Activated CD4-positive, alpha-beta T cell treated with anti-CD3 and anti-CD28 coated beads for 48 hours (primary cell): ENCODE measurements at places on chromosomes 1 and 21.
A peak's percentile ranks its signal among the peaks of the same experiment; 100 is the strongest.

GRCh38 chr1:156546267-156546666, 26.1 kb downstream of the IQGAP3 start:
- DNase-seq: no peak

DNA sequence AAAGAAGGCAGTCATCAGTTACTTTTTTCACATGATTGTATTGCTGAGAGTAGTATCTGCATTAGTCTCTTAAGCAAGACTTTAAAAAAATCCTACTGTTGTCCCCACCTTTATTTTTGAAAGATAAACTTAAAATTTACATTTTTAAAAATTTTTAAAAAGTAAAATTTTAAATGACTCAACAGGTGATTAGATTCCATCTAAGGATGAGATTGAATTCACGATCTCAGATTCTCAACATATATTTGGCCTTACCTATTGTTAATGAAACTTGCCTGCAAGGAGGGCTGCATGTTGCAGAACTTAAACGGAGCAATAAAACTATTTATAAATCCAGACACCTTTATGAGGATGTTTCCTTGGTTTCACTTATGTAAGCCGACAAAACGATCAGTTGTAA, 75.2 kb downstream of the OLFML2B start:
- DNase-seq: no peak

- DNase-seq: no peak
Measured at GRCh38 chr21:18588001-18588662, 184.5 kb upstream of the TMPRSS15 start.

DNA sequence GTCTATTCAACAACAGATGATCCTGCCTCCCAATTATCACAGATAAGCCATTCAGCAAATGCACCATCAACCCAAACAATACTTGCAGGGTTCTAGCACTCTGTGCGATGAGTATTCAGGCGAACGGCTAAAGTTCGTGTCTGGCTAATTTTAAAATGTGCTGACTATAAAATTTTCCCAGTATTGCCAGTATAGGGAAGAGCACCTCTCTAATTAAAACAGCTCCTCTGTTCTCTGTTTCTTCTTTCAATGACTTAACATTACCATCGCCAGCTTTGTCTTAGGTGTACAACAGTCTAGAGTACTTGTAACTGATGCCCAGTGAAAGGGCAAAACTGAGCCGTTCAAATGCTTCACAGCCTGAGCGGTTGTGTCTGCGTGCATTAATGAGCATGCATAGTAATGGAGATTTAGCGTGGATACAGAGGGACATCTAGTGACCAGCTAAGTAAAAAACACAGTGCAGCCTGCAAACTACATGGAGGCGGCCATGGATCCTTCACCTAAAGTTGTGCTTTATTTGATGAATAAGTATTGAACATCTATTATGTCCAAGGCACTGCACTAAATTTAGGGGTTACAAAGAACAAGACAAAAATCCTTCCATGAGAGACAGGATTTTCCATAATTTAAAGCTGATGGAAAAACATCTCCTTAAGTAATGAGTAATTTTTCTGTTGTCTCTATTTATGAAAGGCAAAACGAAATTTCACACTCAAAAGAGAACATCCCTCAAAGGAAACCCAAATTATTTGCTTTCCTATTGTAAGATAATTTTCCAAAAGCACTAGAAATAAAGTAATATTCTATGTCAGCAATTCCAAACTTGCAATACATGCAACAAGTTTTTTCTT, 120.0 kb downstream of the SETD4 start:
- DNase-seq: peak; percentile 6

DNA sequence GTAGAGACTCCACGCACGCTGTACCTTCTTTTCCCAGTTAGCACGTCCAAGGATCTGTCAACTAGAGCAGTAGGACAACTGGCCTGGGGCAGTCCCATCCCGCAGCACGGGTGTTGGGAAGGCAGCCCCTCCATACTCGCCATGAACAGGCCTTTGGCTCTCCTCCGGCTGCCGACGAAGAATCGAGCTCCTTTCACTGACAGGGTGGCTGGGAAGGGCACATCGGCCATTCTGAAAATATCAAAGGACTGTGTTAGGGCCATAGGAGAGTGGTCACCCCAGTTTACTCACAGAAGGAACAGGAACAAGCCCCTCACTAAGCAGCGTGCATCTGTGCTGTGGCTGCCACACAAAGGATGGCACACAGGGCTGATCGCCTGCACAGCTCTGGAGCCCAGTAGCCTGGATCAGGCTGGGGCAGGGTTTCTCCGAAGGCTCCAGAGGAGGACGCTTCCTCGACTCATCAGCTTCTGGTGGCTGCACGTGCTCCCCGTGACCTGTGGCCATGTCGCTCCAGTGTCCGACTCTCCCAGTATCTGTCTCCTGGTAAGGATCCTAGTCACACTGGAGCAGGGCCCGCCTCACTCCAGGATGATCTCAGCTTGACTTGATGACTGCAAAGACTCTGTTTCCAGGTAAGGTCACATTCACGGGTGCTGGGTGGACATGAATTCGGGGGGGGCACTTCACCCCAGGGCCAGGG, 8.9 kb downstream of the KRTAP10-1 start:
- no peak for DNase-seq

- DNase-seq: no peak
Measured at GRCh38 chr1:209875515-209875914, 47.7 kb downstream of the UTP25 start.

GRCh38 chr1:196433000-196433399, 175.2 kb downstream of the KCNT2 start:
- DNase-seq: no peak

GRCh38 chr1:14741082-14741481, 142.6 kb downstream of the KAZN start:
- DNase-seq: no peak

- no peak for DNase-seq
Measured at GRCh38 chr1:32032275-32032615, 18.6 kb downstream of the KHDRBS1 start.

- peak; percentile 45 for DNase-seq
Measured at GRCh38 chr1:221740993-221741702, 741 bp downstream of the DUSP10 start.

GRCh38 chr1:147717051-147717705, 43.2 kb downstream of the GJA5 start:
- no peak for DNase-seq

- no peak for DNase-seq
Measured at GRCh38 chr1:76106719-76107235, 32.2 kb downstream of the ST6GALNAC3 start.

GRCh38 chr1:194369060-194369459, 1182.6 kb upstream of the B3GALT2 start:
- no peak for DNase-seq

GRCh38 chr1:14977338-14977931, 176.1 kb upstream of the TMEM51 start:
- DNase-seq: no peak

- no peak for DNase-seq
Measured at GRCh38 chr1:21898326-21899200, 38.5 kb downstream of the HSPG2 start.

DNA sequence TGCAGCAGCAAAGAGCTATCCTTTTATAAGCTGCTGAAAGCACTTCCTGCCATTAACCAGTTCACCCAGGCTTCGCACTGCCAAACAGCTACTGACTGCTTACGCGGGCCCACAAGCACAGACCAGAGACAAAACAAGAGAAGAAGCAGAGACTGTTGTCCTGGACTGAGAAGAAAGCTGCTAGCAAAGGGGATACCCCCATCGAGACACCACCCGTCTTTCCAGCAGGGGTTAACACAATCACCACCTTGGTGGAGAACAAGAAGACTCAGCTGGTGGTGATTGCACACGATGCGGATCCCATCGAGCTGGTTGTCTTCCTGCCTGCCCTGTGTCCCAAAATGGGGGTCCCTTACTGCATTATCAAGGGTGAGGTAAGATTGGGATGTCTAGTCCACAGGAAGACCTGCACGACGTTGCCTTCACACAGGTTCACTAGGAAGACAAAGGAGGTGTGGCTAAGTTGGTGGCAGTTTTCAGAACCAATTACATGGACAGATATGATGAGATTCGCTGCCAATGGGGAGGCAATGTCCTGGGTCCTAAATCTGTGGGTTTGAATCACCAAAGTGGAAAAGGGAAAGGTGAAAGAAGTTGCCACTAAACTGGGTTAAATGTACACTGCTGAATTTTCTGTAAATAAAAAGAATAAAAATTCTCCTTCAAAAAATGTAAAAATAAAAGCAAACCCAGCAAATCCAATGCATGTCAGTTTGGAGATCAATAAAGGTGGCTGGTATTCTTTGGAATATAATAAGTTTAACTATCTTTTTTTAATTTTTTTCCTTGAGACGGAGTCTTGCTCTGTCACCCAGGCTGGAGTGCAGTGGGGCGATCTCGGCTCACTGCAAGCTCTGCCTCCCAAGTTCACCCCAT, 1.2 kb downstream of the FMO5 start:
- DNase-seq: no peak

- DNase-seq: no peak
Measured at GRCh38 chr1:31020007-31020790, 45.3 kb downstream of the PUM1 start.

DNA sequence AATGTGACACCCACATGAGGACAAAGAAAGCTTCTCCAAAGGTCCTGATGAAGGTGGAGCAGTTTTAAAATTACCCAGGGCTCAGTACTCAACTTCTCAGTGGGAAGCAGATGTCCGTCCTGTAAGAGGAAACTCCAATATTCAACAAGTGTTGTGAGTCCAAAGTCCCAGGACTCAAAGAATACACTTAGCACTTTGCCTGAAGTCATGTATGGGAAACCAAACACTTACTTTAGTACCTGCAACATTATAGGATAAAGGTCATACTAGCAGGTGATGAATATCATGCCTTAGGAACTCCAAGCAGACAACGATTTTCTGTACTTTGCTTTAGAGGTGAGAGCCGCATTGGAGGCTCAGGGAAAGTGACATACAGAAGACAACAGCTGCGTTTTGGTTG, 37.2 kb upstream of the ST6GALNAC3 start:
- no peak for DNase-seq

DNA sequence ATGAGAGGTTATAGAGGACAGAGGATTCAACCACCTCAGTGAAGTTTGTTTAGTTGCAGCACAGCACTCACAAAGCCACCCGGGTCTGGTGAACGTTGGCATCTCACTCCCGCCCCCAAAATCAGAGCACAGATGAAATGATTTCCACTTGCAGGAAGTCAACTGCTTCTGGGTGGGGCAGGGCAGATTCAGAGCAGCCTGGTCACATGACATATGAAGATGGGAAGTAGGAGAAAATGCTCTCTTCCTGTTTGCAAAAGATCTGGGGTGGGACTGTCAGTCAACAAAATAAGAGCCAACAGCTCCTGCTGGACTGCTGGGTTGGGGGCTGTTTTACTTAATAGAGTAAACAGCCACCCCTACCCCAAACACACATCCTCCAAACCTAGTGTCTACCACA, 43.2 kb downstream of the LRRC71 start:
- peak; percentile 50 for DNase-seq

DNA sequence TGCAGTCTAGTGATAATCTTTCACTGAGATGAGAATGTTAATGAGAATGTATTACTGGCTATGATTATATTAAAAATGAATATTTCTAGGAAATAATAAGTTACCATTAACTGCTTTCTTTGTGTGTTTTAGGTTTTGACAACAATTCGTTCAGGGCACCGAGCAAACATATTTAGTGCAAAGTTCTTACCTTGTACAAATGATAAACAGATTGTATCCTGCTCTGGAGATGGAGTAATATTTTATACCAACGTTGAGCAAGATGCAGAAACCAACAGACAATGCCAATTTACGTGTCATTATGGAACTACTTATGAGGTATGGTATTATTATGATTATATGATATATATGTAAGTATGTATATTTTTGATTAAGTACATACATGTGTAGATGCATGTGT, 37.8 kb upstream of the MPC2 start:
- DNase-seq: no peak

DNA sequence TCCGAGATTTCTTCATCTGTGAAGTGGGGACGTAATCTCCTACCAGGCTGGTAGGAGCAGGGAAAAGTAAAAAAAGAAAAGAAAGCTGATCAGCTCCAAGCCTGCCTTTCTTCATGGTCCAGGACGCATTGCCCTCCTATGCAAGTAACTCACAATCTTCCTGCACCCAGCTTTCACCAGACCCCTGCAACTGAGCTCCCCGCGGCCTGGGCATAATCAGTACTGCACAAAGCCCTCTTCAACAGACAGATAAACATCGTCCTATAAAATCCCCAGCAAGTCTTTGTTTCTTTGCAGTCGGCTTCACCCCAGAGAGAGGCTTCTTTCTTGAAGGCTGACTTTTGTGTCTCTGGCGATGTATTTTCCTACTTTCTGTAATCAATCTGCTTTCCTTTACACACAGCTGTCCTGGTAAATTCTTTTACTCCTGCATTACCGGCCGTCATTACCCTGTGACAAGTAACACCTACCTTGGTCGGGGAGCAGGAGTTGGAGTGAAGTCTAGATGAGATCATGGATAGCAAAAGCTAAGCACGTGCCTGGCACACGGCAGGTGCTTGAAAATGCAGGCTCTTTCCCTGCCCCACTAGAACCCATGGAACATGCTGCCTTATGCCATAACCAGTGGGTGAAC, 8.3 kb downstream of the PADI1 start:
- DNase-seq: no peak

DNA sequence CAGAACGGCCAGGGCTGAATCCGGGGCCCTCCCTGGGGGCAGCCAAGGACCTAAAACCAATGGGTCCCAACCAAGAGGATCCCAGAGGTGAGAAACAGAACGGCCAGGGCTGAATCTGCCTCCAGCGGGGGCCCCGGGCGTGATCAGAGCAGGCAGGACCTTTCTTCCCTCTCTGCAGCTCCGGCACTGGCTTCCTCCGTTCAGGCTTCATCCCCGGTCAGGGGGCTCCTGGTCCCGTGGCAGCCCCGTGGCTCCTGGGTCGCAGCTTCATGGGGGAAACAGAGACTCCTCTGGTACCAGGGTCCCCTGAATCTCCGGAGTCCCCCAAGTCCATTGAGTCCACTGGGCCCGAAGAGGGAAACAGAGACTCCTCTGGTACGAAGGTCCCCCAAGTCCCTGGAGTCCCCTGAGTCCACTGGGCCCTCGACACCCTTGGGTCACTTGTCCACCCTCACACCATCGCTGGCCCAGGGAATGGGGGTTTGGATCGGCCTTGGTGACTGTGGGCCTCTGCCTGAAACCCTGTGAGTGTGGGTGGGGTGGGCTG, 60.1 kb downstream of the PRKCZ start:
- DNase-seq: no peak

DNA sequence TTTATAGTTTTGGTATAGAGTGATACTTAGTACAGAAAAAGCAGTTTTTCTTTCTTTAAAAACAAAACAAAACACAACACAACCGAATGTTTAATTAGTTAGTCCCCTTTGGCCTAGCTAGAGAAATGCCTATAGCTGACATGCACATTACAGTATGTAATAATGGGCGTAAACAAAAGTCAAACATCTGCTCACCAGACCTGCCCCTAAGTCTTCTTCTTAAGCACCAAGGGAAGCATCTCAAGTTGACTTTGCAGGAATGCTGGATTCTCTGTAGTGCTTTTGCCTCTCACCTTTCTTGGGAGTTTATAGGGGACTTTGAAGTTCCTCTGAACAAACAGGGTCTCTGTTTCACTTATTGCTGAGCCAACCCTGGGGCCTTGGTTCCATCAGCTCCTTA, 143.7 kb downstream of the TM2D1 start:
- DNase-seq: no peak

DNA sequence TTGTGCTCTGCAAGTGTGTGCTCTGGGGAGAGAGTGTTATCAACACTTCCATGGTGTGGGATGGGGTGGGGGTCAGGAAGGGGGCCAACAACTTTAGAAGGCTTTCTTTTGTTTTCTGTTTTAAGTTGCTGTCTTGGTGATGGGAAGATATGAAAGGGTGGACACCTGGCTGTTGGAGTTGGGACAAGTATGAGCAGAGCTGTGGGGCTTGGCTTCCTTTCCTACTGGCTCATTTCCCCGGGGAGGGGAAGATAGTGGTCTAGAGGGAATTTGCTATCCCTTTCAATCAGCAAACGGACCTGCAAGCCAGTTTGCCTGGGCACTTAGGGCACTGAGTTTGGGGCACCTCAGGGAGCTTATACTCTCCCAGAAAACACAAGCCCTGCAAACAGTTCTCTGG, 19.2 kb downstream of the IER5 start:
- DNase-seq: no peak
